Activated CD4-positive, alpha-beta T cell treated with anti-CD3 and anti-CD28 coated beads, Interleukin-2, amount 50 U/mL, for 4 hours (primary cell): ENCODE measurements at places on chromosomes 16 and 17.

DNA sequence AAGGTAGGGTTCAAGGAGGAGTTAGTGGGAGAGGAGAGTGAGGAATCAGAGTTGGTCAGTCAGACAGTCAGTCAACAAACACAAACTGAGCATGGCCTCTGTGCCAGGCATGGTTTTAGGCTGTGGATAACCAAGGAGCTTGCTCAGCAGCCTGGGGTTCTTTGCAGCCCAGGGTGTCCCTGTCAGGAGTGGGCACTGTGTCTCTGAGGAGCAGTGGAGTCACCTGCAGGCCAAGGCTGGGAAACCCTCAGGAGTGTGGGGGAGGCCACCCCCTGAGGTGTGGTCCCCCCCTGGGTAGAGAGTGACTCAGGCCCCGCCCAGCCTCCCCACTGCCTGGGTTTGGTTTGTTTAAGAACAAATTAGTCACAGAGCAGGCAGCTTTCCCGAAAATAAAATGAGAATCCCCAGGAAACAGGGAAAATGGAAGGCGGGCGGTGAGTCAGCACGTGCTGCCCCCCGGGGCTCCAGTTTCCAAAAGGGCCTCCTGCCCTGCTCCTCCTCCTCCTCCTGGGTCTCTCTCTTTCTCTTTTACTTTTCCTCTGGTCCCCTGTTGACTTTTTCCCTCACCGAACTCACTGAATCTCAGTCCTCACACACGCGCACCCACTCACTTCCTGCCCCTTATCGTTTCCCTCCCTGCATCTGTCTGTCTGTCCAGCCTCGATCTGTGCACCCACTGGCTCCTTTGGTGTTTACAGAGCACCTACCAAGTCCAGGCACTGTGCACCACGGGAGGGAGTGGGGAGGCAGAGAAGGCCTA is 44.3 kb downstream of the SOCS3 start:
- DNase-seq = peak; percentile 69

DNA sequence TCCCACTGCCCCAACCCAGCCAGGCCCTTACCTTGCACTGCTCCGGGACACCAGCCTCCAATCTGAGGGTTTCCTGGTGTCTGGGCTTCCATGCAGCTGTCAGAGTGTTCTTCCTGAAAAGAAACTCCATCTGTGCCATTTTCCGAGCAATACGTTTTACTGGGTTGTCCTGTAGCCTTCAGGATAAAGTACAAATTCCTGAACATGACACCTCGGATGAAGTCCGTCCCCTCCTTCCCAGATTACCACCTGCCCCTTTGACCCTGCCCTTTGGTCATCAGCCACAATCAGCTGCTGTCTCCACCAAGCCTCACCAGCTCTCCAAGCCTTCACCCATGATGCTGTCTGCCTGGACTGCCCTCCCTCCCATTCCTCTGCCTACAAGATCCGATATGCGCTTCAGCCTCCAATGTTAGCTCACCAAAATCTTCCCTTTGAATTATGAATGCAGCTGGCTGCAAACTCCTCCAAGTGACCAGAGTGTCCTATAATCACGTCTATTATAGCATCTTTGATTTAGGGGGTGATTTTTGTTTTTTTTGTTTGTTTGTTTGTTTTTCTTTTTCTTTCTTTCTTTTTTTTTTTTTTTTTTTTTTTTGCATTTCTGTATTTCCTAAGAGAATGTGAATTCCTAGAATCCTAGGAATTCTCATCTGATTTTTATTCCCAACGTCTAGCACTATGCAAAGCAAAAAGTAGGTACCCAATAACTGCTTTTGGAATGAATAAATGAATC is 60.6 kb upstream of the KIFC3 start:
- DNase-seq = no peak

- DNase-seq = no peak
Observed at GRCh38 chr17:68036304-68037147, 991 bp downstream of the KPNA2 start.

- DNase-seq = no peak
Observed at GRCh38 chr17:42579794-42580551, 2.4 kb upstream of the PSMC3IP start.

GRCh38 chr16:13560151-13560550 is 359.8 kb upstream of the ERCC4 start:
- no peak for DNase-seq

DNA sequence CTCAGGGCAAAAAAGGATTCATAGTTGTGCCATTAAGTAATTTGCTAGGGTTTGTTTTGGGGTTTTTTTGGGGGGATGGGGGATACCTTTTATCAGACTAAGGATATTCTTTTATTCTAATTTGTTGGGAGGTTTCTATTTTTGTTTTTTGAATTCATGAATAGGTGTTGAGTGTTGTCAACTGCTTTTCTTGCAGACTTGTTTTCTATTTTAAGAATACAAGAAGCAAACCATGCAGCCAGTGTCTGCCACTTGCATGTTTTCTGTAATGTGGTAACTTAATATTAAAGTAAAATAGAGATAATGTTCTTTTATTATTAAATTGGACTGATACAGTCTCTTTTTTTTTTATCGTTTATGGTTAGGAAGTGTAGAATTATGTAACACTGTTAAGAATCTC is 49.5 kb downstream of the NFATC3 start:
- DNase-seq = no peak

DNA sequence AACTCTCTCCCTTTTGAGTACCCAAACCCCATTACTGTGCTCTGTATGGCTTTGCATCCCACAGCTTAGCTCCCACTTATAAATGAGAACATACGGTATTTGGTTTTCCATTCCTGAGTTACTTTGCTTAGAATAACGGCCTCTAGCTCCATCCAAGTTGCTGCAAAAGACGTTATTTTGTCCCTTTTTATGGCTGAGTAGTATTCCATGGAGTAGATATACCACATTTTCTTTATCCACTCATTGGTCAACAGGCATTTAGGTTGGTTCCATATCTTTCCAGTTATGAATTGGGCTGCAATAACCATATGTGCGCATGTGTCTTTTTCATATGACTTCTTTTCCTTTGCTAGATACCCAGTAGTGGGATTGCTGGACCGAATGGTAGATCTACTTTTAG is 19.9 kb upstream of the SYT17 start:
- DNase-seq = no peak

DNA sequence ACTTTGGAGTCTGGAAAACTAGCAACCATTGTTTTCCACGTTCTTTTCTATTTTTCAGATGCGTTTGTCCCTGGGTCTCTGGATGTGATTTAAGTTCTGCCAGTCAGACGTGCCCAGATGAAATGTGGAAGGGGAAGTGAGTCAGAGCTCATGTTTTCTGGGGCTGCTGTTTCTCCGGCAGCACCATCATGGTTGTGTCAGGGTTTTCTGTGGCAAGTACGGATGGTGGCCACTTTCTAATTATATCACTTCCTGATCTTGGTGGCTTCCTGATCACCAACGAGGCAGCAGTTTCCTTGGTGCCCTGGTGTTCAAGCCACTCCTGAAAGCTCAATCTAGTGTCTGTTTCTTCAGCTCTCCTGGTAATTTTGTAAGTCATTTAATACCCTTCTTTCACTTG is 31.4 kb upstream of the PMFBP1 start:
- DNase-seq = no peak

GRCh38 chr16:54936979-54937670 is 6.5 kb downstream of the IRX5 start:
- no peak for DNase-seq
